ENCODE measurements at places on chromosomes 12 and 14. TPM values are rescaled to one million over a fixed set of nuclear protein-coding genes. Genes with fewer than 3 reads are reported as not detected.

DNA sequence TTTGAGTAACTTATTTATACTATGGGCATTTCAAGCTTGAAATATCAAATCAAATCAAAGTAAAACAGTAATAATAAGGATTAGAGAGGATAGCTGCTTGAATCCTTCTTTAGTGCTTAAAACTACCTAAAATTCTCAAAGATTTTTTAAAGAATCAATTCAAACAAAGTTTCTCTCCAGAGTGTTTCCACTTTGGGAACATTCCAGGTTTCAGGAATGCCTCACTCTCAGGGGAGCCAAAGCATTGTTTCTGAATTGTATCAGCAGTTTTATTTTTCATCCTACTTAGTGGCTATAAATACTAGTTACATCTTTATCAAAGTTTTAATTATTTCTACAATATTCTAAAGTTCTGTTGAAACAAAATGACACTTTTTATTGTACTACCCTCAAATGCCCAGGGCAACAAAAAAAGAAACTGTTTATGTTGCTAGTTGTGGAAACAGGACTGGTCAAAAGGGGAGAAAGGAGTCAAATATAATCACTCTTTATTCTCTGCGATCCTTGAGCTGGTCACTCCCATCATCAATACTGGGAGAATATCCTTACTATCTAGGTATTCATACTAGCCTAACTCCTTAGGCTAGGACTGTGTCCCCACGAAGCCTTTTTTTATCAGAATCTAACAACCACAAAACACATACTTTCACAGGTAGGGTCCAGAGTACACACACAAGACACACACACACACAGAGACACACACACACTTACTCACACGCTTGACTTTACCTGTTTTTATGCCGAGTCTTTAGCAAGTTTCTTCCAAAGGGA is 598 bp downstream of the RASSF9 start:
- H3K27me3 ChIP-seq: no peaks in the 10 kb centered on the region
- H3K4me3 ChIP-seq: peak overlapping the region; percentile 27
- no peak overlapping the region for H3K27ac ChIP-seq
- DNase-seq: no peak

The TBX5 gene
- total RNA-seq: not detected

The RTN1 gene
- total RNA-seq: 0.05 TPM

DNA sequence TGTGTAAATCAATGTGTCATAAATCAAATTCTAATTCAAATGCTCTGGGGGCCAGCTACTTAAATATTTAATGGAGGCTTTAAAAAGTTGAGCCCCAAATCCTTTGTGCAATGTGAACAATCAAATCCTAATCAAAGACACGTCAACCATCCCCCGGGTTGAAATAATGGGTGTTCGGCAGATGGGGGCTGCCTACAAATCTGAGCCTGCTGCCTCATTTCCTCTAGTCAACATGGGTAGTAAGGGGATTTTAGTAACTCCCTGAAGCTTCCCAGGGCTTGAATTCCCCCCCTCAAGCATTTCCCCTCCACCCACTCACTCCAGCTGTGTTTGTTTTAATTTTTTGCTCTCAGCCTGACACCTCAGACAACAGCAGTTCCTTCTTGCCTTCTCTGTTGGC is 37.8 kb downstream of the SRRM4 start:
- H3K36me3 ChIP-seq: no peaks in the 10 kb centered on the region
- no peak for DNase-seq
- no peak overlapping the region for H3K4me3 ChIP-seq

GRCh38 chr14:31080484-31080883 is 54.3 kb upstream of the STRN3 start:
- H3K27ac ChIP-seq: no peak overlapping the region
- no peaks in the 10 kb centered on the region for H3K36me3 ChIP-seq
- H3K4me1 ChIP-seq: no peaks in the 10 kb centered on the region
- H3K27me3 ChIP-seq: no peaks in the 10 kb centered on the region

DNA sequence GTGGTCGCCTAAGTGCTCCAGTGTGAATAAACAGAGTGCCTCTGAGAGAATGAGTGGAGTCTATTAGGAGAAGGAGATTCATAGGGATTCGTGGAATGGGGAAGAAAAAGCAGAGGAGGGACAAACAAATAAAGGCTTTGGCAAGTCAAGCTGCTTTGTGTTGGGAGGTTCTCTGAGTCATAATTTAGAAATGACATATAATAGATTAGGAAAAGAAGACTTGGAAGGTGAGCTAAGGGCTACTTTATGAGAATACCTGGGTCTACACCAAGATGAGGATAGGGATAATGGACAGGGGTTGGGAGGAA is 6.4 kb upstream of the NTN4 start:
- H3K4me3 ChIP-seq: no peak overlapping the region
- peaks cover 13% of the 10 kb centered on the region for H3K27me3 ChIP-seq
- 0 out of 2 replicates have a peak, but pooled peaks cover under 1% of the 10 kb centered on the region for H3K4me1 ChIP-seq
- H3K36me3 ChIP-seq: no peaks in the 10 kb centered on the region
- peak overlapping the region; percentile 24 for H3K27ac ChIP-seq

GRCh38 chr14:38111046-38111445 is 96.7 kb upstream of the SSTR1 start:
- H3K27ac ChIP-seq: no peak overlapping the region
- H3K4me3 ChIP-seq: no peak overlapping the region
- no peaks in the 10 kb centered on the region for H3K27me3 ChIP-seq
- H3K4me1 ChIP-seq: no peaks in the 10 kb centered on the region

- no peaks in the 10 kb centered on the region for H3K4me1 ChIP-seq
- no peaks in the 10 kb centered on the region for H3K36me3 ChIP-seq
- H3K27me3 ChIP-seq: no peaks in the 10 kb centered on the region
- DNase-seq: peak; percentile 8
- H3K4me3 ChIP-seq: no peak overlapping the region
- H3K27ac ChIP-seq: no peak overlapping the region
These were observed 211.1 kb upstream of the RGS6 start for GRCh38 chr14:71720978-71721624.

- DNase-seq: no peak
- H3K4me1 ChIP-seq: no peaks in the 10 kb centered on the region
- H3K27ac ChIP-seq: no peak overlapping the region
- no peaks in the 10 kb centered on the region for H3K27me3 ChIP-seq
- no peaks in the 10 kb centered on the region for H3K36me3 ChIP-seq
- no peak overlapping the region for H3K4me3 ChIP-seq
These were observed 46.0 kb upstream of the BMP4 start for GRCh38 chr14:54002653-54003052.

- H3K4me1 ChIP-seq: peaks cover 14% of the 10 kb centered on the region
- H3K4me3 ChIP-seq: no peak overlapping the region
- no peaks in the 10 kb centered on the region for H3K36me3 ChIP-seq
These were observed 64.9 kb upstream of the STRN3 start for GRCh38 chr14:31090883-31091764.

DNA sequence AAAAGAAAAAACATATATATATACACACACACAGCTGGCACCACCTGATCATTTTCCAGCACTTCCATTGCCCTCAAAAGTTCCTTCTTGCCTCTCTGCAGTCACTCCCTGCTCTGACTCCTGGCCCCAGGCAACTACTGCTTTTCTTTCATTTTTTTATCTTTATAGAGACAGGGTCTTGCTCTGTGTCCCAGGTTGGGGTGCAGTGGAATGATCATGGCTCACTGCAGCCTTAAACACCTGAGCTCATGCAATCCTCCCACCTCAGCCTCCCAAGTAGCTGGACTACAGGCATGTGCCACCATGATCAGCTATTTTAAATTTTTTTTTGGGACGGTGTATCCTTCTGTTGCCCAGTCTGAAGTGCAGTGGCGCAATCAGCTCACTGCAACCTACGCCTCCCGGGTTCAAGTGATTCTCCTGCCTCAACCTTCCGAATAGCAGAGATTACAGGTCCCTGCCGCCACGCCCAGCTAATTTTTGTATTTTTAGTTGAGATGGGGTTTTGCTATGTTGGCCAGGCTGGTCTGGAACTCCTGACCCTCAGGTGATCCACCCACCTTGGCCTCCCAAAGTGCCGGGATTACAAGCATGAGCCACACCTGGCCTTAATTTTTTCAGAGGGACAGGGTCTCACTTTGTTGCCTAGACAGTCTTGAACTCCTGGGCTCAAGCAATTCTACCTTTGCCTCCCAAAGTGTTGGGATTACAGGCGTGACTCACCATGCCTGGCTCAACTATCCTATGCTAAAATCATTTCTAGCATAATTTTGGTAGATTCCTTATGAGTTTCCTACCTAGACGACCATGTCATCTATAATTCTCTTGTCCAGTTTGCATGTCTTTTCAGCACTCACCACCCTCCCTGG is 7.8 kb downstream of the HSP90AA1 start:
- peaks cover 6% of the 10 kb centered on the region for H3K4me1 ChIP-seq
- no peaks in the 10 kb centered on the region for H3K27me3 ChIP-seq
- H3K4me3 ChIP-seq: no peak overlapping the region
- no peak overlapping the region for H3K27ac ChIP-seq

- 0 out of 2 replicates have a peak, but pooled peaks cover 2% of the 10 kb centered on the region for H3K27me3 ChIP-seq
- no peak overlapping the region for H3K4me3 ChIP-seq
- no peaks in the 10 kb centered on the region for H3K36me3 ChIP-seq
- no peak overlapping the region for H3K27ac ChIP-seq
- DNase-seq: no peak
- no peaks in the 10 kb centered on the region for H3K4me1 ChIP-seq
These were observed 58.3 kb downstream of the PELI2 start for GRCh38 chr14:56176530-56176929.

The ZNF385A gene
- 5.9 TPM for total RNA-seq

DNA sequence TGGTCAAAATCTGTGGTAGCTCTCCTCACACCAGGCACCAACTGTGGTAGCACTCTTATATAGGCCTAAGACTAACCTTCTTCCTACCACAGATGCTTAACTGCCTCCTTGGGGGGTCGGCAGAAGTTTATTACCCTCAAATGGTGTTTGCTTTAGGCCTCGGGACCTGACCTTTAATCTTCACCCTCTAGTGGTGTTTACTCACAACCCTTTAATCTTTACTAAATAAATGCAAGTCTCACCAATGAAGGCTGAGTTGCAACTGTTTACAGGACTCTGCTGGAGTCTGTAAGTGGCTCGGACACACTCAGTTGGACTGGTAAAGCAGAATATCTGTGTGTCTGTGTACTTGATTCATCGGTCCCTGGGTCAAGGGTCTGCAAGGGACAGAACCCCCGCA is 29.4 kb downstream of the CCER1 start:
- no peaks in the 10 kb centered on the region for H3K36me3 ChIP-seq
- no peak overlapping the region for H3K27ac ChIP-seq
- H3K4me3 ChIP-seq: no peak overlapping the region
- no peaks in the 10 kb centered on the region for H3K4me1 ChIP-seq
- DNase-seq: no peak

The FOXG1 gene
- not detected for total RNA-seq

The VWF gene
- 0.31 TPM for total RNA-seq

The CGRRF1 gene
- total RNA-seq: 14.1 TPM

The PIWIL1 gene
- not detected for total RNA-seq

- peaks cover 22% of the 10 kb centered on the region for H3K4me1 ChIP-seq
- peaks cover 11% of the 10 kb centered on the region for H3K36me3 ChIP-seq
- H3K4me3 ChIP-seq: peak overlapping the region; percentile 67
- no peaks in the 10 kb centered on the region for H3K27me3 ChIP-seq
- peak overlapping the region; percentile 89 for H3K27ac ChIP-seq
These were observed 715 bp downstream of the NEK9 start for GRCh38 chr14:75126121-75126544.

The TRHDE gene
- total RNA-seq: 1.9 TPM

DNA sequence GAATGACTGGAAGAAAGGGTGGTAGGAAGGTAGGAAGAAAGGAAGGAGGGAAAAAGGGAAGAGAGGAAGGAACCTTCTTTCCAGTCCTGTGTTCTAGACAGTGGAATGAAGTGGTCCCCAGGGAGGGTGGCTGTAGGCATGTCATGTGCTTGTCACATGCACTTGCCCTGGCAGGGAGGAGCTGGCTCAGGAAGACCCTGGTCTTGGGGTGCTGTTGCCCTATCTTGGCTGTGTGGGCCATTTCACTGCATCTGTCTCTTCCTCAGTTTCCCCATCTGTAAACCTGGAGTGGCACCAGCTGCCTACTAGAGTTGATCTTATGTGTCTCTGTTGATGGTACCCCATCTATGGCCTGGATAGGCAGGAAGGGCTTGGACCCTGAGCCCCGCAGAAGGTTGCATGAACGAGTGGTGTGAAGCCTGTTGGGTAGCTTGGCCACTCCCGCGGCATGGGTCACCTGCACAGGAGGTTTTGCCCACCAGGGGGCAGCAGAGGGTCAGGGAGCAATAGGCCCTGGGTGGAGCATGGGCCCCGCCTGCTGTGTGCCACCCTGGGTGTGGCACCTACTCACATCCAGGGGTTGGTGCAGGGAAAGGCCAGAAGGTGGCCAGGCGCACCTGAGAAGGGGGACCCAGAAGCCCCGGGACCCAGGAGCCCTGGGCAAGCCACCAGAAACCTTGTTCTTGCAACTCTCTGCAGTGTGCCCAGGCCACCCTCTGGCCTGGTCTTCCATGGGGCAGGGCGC is 25.1 kb downstream of the MEG3 start:
- no peak for DNase-seq
- H3K4me1 ChIP-seq: no peaks in the 10 kb centered on the region
- no peaks in the 10 kb centered on the region for H3K27me3 ChIP-seq
- H3K4me3 ChIP-seq: no peak overlapping the region

The MYF5 gene
- total RNA-seq: not detected

The DEGS2 gene
- 4.9 TPM for total RNA-seq

DNA sequence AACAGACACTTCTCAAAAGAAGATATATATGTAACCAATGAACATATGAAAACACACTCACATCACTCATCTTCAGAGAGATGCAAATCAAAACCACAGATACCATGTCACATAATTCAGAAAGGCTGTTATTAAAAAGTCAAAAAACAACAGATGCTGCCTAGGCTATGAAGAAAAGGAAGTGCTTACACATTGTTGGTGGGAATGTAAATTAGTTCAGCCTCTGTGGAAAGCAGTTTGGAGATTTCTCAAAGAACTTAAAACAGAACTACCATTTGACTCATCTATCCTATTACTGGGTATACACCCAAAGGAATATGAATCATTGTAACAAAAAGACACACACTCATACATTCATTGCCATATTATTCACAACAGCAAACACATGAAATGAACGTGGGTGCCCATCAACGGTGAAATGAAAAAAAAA is 35.1 kb downstream of the EIF2S3B start:
- no peak for DNase-seq
- H3K4me1 ChIP-seq: no peaks in the 10 kb centered on the region
- no peaks in the 10 kb centered on the region for H3K27me3 ChIP-seq
- H3K4me3 ChIP-seq: no peak overlapping the region

GRCh38 chr12:47778881-47779280 is 5.8 kb downstream of the SLC48A1 start:
- H3K27me3 ChIP-seq: no peaks in the 10 kb centered on the region
- H3K4me3 ChIP-seq: no peak overlapping the region
- no peak overlapping the region for H3K27ac ChIP-seq
- H3K4me1 ChIP-seq: peaks cover 33% of the 10 kb centered on the region
- H3K36me3 ChIP-seq: no peaks in the 10 kb centered on the region

The OASL gene
- 21.1 TPM for total RNA-seq

Data from Panc1 (cell line).